Right ventricle myocardium inferior (tissue), 1 donor: ENCODE measurements at places on chromosomes 3 and 15. TPM values are rescaled to one million over a fixed set of nuclear protein-coding genes. Genes with fewer than 3 reads are reported as not detected.

The EPHB3 gene
- total RNA-seq: 1.6 TPM

The NR2E3 gene
- not detected for total RNA-seq

The PRR20G gene
- not detected for total RNA-seq

The CAPN3 gene
- 3.4 TPM for total RNA-seq

GRCh38 chr3:147415874-147416273 lies 6.7 kb downstream of the ZIC1 start:
- DNase-seq: no peak

- no peak for DNase-seq
These were observed 891.9 kb upstream of the CADM2 start for GRCh38 chr3:84066915-84067314.

DNA sequence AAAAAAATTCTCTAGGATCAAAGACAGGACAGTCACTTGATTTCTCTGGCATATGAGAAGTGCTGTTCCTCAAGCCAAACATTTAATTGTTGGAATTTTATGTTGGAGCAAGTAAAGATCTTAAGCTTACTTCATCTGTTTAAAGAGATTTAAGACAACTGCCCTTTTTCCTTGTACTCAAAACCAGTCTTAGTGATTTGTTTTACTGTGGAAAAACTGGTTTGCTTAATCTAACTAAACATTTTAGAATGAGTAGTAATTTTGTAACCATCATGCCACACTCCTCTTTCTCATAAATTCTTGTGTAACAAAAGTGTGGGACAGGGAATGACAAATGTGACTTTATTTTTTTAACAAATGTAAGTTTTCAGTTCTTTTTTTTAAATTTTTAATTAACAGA lies 18.4 kb downstream of the PRKCI start:
- DNase-seq: no peak
